Right cardiac atrium (tissue), 5 donors: ENCODE measurements at places on chromosomes 5 and 9. TPM values are rescaled to one million over a fixed set of nuclear protein-coding genes. Genes with fewer than 3 reads are reported as not detected.
A peak's percentile ranks its signal among the peaks of the same experiment; 100 is the strongest.

Gene SOHLH1
- total RNA-seq: not detected

Gene SPINK6
- total RNA-seq: not detected

Gene MARCOL
- total RNA-seq: not detected

Gene GGTA1
- total RNA-seq: 20.4 TPM

- DNase-seq: no peak
Measured at GRCh38 chr5:115831163-115831768, 10.1 kb downstream of the ATG12 start.

DNA sequence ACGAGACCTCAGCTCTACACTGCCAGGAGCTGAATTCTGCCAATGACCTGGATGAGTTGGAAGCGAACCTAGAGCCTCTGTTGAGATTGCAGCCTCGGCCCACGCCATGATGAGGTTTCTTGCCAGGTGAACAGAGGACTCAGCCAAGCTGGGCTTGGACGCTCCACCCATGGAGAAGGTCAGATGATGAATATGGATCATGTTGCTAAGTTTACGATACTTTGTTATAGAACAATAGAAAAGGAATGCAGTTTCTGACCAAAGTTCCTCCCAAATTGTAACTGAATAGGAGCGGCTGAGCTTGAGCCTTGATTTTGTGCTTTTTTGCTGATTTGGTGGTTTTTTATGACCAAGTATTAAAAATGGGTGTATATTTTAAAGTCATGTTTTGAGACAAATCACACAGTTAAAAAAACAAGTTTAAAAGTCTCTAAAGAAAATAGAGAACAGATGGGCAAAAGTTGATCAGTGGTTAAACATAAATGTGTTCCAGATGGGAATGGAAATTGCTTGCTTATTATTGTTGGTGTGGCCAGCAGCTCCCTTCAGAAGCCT lies 32.9 kb downstream of the ROPN1L start:
- no peak for DNase-seq

DNA sequence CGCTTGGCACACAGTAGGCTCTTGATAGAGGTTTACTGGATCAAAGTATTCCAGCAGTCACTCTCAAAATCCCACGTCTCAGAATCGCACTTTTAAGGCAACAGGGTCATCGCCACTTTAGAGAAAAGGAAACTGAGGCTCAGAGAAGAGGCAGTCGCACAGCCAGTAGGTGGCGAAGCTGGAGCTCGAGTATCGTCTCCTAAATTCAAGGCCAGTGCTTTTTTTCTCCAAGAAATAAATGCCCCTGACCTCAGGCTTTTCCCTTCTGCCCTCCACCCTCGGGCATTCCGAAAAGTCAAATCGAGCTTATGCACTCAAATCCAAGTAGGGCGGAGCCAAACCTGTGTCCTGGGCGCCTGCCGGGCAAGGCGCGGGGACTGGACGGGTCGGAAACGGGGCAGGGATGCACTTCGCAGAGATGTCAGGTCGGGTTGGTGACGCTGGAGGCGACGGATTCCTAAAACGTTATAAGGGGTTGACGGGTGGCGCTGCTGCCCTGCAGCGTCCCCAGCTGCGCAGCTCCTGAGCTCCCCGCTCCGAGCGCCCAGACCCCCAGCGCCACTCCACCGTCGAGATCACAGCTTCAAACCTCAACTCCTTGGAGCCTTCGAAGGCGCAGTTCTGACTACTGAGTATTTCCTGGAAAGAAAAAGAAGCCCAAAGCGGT lies 4.7 kb upstream of the FOXB2 start:
- DNase-seq: no peak

GRCh38 chr5:53339962-53340540 lies 140.4 kb upstream of the FST start:
- DNase-seq: no peak

GRCh38 chr5:36214436-36214835 lies 27.3 kb downstream of the NADK2 start:
- DNase-seq: no peak

DNA sequence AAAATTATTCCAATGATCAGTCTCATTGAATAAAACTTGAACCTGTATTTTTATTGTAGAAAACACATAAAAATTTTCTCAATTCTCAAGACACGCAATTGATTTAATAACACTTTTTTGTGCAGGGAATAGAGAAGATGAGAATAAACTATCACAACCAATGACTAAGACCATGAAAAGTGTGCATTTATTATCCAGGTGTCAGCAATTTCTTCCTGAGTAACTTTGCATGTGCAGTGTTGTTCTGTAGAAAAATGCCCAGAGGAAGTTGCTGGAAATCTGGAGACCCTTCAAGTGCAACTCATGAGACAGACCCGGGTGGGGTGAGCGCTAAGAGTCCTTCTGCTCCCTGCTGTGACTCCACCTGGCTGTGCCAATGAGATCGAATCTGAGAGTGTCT lies 405.7 kb downstream of the SEMA5A start:
- no peak for DNase-seq

DNA sequence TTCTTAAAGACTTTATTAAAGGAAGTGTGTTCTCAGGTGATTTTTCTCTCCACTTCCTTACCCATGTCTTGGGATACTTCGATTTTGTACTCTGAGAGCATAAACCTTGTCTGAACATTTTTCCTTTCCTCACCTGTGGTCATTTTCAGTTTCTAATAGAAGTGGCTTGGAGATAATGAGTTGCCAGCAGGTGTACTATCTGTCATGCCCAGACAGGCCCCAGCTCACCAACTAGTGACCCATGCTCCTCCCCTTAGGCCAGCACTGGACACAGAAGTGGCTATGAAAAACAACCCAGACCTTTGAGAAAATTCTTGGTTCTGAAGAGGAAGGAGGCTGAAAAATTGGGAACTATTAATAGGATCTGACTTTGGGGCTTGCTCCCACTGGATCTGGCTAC lies 49.2 kb upstream of the SMIM32 start:
- no peak for DNase-seq

DNA sequence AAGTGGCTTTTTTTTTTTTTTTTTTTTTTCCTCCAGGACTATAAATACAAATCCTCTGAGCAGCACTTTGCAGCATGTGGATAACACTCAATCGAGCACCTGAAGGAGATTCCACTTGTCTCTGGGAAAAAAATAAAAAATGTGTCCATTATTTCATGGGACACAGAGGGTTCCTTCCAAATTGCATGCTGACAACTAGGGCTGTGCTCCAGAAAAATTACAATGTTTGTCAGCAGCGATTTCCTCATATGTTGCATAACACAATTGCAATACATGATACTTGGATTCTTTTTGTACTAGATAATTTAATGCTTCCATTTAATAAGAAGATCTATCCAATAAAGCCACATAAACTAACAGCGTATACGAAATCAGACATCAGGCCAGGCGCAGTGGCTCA lies 84.4 kb downstream of the CDH18 start:
- no peak for DNase-seq

GRCh38 chr9:95854386-95855020 lies 21.0 kb upstream of the ERCC6L2 start:
- no peak for DNase-seq

GRCh38 chr9:126487856-126488255 lies 125.9 kb upstream of the LMX1B start:
- DNase-seq: no peak

- no peak for DNase-seq
Measured at GRCh38 chr5:165014439-165014838, 1509.0 kb downstream of the MAT2B start.

DNA sequence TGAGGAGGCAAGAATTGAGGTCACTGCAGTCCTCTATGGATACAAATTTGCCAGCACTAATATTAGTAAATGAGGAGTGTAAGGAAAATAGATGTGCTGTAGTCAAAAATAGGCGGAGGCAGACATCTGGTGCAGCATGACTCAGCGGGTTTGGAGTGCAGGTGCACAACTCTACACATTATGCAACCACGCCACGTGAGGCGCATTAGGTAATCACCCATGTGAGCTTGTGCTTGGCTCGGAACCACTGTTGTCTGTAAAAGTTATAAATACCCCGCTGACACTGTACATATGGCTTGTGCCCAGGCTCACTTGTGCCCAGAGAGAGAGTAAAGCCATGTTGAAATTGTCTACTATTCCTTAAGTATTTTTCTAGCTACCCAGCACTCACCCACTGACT lies 623.5 kb upstream of the NUDT12 start:
- DNase-seq: no peak

DNA sequence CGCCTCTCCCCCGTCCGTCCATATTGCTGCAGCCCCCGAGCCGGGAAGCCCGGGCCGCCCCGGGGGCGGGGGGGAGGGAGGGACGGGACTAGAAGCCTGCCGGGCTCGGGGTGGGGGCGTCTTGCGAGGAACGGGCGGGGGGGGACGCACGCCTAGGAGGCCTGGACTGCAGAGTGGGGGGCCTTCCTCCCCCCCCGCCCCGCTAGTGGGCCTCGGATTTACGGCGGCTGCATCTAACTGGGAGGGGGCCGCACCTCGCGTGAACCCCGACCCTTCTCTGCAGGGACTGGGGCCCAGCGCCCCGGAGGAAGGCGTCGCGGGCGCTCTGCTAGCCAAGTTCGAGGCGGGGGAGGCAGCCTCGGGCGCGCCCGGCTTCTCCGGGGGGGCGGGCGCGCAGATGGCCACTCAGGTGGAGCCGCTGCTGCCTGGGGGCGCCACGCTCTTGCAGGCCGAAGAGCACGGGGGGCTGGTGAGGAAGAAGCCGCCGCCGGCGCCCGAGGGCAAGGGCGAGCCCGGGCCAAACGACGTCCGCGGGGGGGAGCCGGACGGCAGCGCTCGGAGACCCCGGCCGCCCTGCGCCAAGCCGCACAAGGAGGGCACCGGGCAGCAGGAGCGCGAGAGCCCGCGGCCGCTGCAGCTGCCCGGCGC lies at the start of gene LARP1:
LARP1 (plus strand) TSS at position 17 of the 648 bp plus-strand sequence; CDS start at position 398, 381 bp downstream.
- peak; percentile 56 for DNase-seq

DNA sequence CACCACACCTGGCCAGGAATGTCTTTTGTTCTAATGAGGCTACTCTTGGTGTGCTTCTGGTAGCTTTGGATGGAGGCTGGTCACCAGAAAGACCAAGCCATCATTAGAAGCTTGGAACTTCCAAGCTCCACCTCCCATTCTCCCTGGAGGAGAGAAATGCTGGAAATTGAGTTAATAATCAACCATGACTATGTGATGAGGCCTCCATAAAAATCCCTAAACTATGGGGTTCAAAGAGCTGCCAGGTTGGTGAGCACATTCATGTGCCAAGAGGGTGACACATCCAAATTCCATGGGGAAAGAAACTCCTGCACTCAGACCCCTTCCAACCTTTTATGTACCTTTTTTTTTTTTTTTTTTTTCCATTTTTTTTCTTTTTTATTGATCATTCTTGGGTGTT lies 105.5 kb upstream of the SPATA31C2 start:
- no peak for DNase-seq
